ENCODE measurements at places on chromosomes 11 and 22.

- no peak for DNase-seq
These were observed 5.7 kb downstream of the CELSR1 start for GRCh38 chr22:46531581-46532175.

DNA sequence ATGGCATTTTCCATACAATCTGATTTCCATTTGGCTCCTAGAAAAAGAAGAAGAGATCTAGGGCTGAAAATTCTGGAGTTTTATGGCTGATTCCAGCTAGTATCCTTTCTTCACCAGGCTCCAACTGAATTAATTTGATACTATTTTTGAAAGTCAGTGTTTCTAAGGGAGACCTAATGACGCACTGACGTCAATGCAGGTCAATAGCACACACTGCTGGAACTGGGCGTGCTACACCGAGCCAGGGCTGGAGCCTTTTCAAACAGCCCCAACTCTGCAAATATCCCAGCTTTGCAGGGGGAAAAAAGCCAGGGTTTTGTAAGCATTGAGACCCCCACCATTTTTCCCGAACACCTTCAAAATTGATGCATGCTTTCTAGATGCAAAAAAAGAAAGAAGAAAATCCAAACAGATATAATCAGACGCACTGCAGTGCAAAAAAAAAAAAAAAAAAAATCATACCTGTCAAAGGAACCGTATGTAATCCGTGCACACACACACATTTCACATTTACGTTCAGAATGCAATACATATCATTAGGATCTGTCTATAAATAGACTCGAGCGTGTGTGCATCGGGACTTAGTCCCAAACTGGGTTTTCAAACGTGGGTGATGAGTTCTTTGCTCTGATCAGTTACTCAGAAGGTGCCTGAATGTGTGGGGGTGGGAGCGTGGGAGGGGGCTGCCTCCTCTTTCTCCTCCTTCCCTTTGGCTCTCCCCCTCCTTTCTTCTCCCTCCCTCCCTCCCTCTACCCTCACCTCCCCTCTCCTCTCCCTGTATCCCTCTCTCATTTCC, 124.5 kb upstream of the HSD17B12 start:
- no peak for DNase-seq

DNA sequence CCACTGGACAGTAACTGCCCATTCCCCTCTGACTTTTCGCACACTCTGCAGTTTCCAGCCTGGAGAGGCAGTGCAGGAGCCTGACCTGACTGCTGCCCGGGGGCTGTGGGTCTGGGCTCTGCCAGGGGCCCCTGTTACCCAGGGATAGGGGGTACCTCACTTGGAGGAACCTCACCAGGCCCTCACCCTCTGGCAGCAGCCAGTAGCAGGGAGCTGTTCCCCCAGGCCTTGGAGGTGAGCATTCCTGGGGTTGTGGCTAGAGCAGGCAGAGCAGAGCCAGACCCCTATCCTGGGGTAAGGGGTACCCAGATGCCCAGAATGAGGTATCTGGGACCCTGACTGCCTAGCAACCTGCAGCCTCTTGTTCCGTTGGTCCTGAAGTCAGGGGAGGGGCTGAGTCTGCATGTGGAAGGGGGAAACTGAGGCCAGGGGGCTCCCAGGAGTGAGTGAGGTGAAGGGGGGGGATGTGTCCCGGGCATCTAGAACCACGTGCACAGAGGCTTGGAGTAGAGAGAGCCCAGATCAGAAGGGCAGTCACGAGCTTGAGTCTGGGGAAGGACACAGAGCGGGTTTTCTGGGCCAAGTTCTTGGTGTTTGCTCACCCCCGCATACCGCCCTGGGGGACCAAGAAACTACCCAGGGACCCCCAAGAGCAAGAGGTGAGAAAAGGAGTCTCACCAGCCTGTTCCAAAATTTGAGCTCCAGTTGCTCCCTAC, 43.9 kb upstream of the ACCSL start:
- DNase-seq, result no peak

- no peak for DNase-seq
These were observed 91.2 kb downstream of the ARHGAP42 start for GRCh38 chr11:100778166-100778785.

DNA sequence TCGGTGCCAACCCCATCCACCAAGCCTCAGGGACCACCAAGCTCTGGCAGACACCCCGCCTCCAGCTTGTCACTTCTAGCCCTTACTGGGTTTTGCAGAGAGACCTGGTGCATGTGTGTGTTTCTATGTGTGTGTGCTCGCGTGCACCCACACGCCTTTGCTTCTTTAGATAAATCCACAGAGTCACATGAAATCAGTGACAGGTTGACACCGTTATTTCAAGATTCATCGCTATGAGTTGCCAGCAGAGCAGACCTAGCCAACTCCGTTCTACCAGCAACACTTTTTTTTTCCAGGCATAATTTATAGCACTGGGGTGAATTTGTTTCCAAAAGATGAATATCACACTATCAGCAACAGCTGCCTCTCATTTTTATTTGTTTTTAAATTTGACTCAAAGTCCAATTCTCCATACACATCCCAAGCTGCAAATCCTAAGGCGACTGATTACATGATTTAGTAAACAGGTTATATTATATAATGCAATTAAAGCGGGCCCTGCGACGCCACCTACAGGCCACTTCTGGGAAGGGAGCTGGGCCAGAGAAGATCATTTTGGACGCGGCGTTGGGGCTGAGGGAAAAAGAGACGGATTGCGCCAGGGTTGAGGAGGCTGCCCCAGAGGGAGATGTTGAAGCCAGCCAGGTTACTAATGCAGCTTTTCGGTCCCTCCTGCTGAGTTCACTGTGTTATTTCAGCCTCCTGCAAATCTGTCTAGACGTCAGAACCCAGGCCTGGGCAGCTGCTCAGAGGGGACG, 150.5 kb downstream of the FEZ1 start:
- DNase-seq, result peak; percentile 1

DNA sequence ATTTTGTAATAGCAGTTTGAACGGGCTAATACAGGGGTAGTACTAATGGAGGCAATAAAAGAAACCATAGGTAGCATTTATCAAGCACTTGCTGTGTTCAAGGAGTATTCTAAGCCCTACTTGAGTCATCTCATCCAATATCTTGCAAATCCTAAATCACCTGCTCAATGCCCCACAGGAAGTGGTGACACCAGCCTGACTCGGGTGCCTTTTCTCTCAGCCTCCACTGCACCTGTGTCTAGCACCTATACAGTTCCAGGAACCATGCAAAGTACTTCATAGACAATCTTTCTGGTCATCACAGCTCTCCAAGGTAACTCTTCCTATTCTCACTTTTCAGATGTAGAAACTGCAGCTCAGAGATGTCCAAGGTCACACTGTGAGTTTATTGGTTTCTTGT, 98.0 kb downstream of the PRR5L start:
- DNase-seq, result no peak

Data from esophagus squamous epithelium (tissue), 5 donors.